Uterus (tissue), 4 donors: ENCODE measurements at places on chromosomes 5 and 9. TPM values are rescaled to one million over a fixed set of nuclear protein-coding genes. Genes with fewer than 3 reads are reported as not detected.
A peak's percentile ranks its signal among the peaks of the same experiment; 100 is the strongest.

IRX2 gene
- total RNA-seq, result not detected

MEF2C gene
- total RNA-seq, result 48.2 TPM

CCDC192 gene
- total RNA-seq, result not detected

PKD2L2 gene
- total RNA-seq, result not detected

RLN1 gene
- not detected for total RNA-seq

GRCh38 chr5:126744836-126745235 is 32.1 kb upstream of the LMNB1 start:
- H3K27me3 ChIP-seq, result no peaks in the 10 kb centered on the region
- DNase-seq, result no peak
- no peak overlapping the region for H3K4me3 ChIP-seq
- H3K4me1 ChIP-seq, result no peaks in the 10 kb centered on the region
- H3K36me3 ChIP-seq, result no peaks in the 10 kb centered on the region

GRCh38 chr9:38119560-38120236 is 50.7 kb upstream of the SHB start:
- no peak for DNase-seq
- H3K4me3 ChIP-seq, result no peak overlapping the region
- no peak overlapping the region for H3K27ac ChIP-seq
- H3K27me3 ChIP-seq, result no peaks in the 10 kb centered on the region
- H3K36me3 ChIP-seq, result no peaks in the 10 kb centered on the region
- H3K4me1 ChIP-seq, result no peaks in the 10 kb centered on the region

DNA sequence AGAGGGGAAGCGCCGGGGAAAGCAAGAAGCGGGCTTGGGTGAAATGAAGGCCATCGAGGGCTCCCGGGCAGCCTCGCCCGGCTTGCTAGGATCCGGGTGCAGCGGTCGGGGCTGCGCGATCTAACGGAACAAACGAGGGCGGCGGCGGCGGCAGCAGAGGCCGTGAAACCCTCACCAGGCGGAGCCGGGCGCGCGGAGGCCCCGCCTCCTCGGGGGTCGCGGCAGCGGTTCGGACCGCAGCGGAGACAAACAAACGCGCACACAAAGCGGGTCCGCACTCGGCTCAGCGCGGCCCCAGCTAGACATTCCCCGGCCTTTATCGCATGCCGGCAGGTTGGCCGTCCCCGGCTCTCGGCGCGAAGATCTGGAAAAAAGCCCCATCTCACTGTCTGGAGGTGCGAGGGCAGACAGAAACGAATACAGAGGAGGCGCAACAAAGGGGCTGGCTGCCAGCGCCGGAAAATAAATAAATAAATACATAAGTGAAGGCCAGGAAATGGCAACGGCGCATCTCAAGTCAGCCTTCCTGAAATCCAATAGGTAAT is 10.5 kb upstream of the TRIM36 start:
- no peaks in the 10 kb centered on the region for H3K4me1 ChIP-seq
- no peak overlapping the region for H3K27ac ChIP-seq
- peak; percentile 18 for DNase-seq

DNA sequence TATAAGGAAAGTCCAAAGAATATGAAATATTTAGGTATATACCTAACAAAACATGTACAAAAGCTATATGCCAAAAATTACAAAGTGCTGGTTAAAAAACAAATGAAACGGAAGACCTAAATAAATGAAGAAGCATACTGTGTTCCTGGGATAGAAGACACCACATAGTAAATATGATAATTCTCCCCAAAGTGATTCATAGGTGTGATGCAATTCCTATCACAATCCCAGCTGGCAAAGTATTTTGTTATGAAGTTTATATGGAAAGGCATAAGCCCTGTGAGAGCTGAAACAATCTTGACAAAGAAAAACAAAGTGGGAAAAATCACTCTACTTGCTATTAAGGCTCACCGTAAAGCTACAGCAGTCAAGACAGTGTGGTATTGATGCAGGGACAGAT is 2.6 kb upstream of the SMIM23 start:
- H3K4me3 ChIP-seq, result no peak overlapping the region
- DNase-seq, result no peak
- no peaks in the 10 kb centered on the region for H3K4me1 ChIP-seq
- H3K36me3 ChIP-seq, result no peaks in the 10 kb centered on the region

DNA sequence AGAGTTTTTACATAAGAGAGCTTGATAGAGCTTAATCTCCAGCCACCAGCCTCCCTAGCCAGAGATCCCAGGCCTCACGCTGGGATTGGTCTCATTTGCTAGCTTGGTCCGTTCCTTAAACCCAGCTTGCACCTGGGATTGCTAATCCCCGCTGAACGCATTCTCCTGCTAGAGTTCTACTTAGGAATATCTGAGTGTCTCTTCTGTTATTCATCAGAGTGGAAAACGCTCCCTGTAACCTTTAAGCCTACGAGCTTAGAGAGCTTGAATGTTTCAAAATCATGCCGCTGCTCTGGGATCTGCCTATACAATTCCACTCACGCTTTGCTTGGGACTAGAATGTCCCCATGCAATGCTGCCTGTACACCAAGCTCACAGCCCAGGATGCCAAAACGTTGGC is 201.8 kb downstream of the NSG2 start:
- H3K27ac ChIP-seq, result no peak overlapping the region
- DNase-seq, result no peak
- no peaks in the 10 kb centered on the region for H3K27me3 ChIP-seq
- H3K36me3 ChIP-seq, result no peaks in the 10 kb centered on the region
- H3K4me1 ChIP-seq, result no peaks in the 10 kb centered on the region

GRCh38 chr5:81632679-81633078 is 118.2 kb downstream of the SSBP2 start:
- no peaks in the 10 kb centered on the region for H3K36me3 ChIP-seq
- no peaks in the 10 kb centered on the region for H3K27me3 ChIP-seq
- no peak for DNase-seq
- no peak overlapping the region for H3K27ac ChIP-seq

DNA sequence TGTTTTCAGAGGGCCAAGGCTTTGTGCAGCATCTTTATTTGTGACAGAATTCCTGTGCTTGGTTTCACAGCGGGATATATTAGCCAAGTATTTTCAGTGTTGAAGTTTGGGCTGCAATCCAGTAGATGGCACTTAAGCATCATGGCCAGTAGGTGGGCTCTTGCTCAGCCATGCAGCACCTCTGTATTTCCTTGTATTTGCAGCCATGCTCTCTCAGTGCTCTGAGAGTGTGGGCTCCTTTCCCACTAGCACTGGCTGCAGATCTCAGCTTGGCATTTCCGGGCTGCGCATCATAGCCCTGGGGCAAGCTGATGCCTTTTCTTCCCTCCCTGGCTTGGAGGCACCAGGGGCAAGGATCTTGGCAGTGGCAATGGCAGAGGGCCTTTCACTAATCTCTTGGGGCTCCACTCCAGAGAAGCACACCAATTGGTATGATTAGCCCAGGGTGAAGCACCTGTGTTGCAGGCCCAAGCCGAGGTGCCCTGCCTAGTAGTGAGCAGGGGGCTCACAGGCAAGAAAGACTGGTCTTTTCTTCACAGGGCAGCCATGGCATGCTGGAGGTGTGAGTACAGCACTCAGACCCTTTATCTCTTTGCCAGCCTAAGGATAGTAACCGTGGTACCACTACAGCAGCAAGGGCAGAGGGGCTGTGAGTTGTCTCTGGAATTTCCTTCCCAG is 48.3 kb downstream of the SLCO6A1 start:
- no peak for DNase-seq
- H3K27me3 ChIP-seq, result no peaks in the 10 kb centered on the region
- H3K4me3 ChIP-seq, result no peak overlapping the region
- H3K27ac ChIP-seq, result no peak overlapping the region

DNA sequence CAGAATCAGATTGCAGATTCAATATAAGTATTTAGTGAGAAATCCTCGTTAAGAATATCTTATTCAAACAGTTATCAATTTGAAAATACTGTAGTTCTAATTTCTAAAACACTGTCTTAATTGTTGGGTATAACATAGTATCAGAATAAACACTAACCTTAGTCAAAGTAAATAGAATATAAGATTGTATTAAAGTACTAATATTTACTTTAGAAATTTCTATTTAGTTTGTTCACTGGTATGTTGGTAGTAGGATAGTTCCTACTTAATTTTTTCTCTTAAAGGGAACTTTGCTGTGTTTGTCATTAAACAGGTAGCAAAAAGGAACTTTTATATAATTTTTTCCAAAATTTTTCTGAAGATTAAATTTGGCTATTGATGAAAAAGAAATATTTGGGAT is 42.3 kb downstream of the FAM174A start:
- no peak overlapping the region for H3K27ac ChIP-seq
- H3K4me3 ChIP-seq, result no peak overlapping the region
- no peaks in the 10 kb centered on the region for H3K27me3 ChIP-seq
- no peaks in the 10 kb centered on the region for H3K4me1 ChIP-seq

DNA sequence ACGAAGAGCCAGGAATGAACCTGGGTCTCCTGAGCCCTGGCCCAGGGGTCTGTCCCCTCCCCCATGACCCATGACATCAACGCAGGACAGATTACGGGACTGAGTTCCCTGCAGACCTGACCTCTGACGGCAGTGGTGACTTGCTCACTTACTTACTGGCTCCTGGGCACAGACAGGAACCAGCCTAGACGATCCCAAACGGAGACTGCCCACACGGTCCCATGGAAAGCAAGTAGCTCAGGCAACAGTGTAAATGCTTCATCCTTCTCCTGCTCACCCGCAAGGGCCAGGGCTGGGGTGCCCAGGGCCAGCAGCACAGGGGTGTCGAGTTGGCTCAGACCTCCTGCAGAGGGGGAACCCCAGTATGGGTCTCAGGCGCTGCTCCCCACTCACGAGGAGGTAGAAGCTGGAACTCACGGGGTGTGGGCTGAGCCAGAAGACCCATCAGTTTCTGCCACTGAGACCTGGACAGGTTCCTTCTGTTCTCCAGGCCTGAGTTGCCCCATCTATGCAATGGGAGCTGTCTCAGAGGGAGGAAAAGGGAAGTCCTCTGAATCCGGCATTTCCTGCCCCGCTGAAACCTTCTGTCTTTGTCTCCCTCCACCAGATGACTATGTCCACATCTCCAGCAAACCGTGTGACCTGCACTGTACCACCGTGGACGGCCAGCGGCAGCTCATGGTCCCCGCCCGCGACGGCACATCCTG is 5.6 kb downstream of the ADAMTSL2 start:
- no peaks in the 10 kb centered on the region for H3K27me3 ChIP-seq
- H3K36me3 ChIP-seq, result no peaks in the 10 kb centered on the region
- no peaks in the 10 kb centered on the region for H3K4me1 ChIP-seq
- H3K27ac ChIP-seq, result no peak overlapping the region

DNA sequence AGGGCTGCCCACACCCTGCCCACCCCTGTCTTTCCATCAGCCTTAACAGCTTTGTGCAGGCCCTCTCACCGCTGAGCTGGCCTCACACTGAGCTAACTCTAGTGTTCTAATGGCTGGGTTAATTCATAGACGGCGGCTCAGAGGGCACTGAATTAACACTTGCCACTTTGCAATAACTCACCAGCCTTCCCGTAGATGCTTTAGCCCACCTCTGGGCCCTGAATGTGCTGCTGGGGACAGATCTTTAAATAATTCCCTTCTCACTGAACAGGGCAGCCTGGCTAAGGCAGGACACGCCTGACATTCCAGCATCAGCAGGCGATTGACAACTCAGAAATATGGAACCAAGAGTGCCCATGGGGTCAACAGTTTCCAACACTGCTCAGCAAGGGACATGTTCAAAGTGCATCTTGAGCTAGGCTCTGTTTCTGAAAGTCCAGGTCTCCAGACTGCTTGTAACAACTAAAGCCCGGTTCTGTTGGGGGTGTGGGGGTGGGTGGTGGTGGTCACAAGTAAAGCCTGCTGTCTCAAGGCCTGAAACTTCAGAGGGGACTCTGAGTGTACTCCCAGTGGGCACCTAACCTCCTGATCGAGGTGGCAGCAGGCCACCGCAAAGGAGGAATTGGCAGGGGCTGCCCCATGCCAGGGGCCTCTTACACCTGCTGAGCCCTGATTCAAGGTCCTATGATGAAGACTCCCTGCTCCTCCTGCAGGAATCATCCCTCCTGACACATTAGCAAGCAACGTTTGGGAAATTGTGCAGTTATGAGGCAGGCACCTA is 248.3 kb downstream of the FSTL4 start:
- no peak overlapping the region for H3K4me3 ChIP-seq
- no peaks in the 10 kb centered on the region for H3K4me1 ChIP-seq
- H3K27ac ChIP-seq, result no peak overlapping the region
- H3K27me3 ChIP-seq, result peaks cover 25% of the 10 kb centered on the region

DNA sequence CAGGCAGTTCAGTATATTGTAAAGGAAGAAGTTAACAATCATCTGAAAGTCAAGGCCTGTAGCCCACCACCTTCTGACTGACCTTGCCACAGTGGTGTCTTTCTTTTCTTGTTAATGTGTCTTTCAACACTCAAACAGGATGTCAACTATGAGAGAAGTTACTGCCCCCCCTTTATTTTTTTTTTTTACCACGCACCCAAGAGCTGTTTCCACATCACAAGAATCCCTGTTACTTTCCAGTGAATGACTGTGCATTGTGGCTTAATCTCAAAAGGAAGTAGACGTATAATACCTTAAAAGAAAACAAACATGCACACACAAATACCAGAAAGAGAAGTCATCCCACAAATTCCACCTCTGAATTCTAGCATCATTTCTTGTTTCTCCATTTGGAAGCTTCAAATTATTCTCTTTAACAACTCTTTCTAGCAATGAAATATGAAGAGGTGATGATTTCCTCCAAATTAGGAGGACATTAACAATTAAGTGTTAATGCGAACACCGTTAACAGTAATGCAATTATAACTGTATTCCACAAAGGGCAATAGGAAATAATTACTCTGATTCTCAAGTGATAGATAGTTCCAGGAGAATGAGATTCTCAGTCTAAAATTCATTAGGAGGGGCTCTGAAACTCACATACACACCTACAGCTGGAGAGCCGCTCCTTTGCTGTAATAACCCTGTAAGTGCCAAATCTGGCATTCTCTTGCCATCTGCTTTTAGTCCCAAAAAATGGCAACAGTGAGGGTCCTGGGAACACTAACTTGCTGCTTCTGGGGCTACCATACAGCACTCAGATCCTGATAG is 201.0 kb downstream of the EFNA5 start:
- H3K36me3 ChIP-seq, result no peaks in the 10 kb centered on the region
- no peak overlapping the region for H3K4me3 ChIP-seq
